ENCODE measurements at places on chromosomes 13 and 19.
A peak's percentile ranks its signal among the peaks of the same experiment; 100 is the strongest.

- DNase-seq: no peak
Measured at GRCh38 chr13:101398191-101398590, 18.1 kb downstream of the NALCN start.

DNA sequence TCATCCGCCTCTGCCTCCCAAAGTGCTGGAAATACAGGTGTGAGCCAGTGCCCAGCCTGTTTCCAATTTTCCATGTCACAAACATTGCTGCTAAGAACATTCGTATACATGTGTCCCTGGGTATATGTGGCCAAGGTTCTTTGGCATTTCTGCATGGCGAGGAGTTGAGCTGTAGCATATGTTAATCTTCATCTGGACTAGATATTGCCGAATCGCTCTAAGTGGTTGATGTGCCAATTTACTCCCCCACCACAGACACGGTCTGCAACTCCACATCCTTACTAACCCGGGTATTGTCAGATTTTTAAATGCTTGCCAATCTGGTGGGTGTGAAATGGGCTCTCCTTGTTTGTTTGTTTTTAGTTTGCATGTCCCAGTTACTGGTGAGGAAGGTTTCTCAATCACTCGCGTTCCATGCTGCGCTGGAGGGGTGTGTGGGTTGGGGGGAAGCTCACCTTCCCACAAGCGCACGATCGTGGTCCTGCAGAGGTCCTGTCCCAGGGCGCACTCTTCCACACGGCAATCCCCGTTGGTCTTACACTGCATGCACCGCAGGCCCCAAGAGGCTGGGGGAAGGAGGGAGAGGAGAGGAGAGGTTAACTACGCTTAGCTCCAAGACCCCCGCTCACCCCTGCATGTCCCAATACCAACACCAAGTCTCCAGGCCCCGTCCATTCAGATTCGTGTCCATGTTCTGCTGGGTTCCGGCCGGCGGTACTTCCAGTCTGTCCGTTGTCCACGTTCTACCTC lies 2.7 kb downstream of the PLAUR start:
- no peak for DNase-seq

DNA sequence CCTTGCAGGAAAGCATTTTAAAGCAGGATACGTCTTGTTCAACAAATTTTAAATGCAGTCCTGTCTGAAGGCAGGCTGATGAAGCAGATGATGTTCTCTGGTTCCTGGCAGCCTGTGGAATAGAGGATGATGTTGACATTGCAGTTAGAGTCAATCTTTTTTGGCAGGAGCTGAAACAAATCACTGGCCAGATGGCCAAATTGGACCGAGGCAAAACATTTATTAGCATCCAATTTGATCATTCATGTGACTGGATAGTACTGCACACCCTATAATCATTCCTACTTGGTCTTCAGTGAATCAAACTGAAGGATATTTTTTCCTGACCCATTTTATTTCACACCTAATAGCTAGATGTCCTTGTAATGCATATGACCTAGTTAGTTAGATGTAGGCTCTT lies 172.2 kb upstream of the SLC10A2 start:
- no peak for DNase-seq

DNA sequence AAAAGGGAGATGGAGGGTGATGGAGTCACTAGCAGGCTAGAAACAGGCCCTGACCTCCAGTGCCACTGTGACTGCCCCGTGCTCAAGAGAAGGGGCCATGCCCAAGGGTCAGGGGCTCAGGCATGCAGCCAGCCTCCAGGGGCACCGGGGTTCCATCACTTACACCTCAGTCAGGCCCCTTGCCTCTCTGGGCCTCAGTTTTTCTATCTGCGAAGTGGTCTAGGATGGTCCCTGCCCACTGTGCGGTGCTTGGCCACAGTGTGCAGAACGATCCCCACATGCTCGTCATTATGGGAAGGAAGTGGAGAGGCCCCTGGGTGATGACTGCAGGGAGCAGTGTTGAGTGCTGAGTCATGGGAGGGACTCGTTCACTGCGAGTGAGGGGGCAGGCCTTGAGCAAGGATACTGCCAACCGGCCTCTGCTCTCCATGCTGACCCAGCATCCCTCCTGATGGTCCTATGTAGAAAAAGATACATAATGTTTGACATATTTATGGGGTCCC lies 23.1 kb downstream of the TMED1 start:
- peak; percentile 86 for DNase-seq

DNA sequence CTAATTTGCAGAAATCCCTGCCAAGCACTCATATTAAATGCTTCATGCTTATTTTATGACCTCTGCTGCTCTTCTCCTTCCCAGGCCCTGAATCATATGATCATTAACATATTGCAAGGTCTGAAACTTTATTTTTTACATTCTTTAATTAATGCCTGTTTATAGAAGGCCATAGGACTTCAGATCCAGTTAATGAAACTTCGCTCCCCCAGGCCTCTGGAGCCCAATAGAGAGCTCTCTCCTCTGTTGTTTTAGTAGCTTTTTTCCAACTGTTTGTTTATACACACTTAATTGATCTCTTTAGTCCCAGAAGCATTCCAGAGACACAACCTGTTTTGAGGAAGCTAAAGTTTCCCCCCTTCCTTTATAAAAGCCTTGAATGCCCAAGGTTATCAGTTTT lies 68.3 kb downstream of the DACH1 start:
- no peak for DNase-seq

GRCh38 chr19:2703691-2704216 lies 1.3 kb upstream of the GNG7 start:
- no peak for DNase-seq

DNA sequence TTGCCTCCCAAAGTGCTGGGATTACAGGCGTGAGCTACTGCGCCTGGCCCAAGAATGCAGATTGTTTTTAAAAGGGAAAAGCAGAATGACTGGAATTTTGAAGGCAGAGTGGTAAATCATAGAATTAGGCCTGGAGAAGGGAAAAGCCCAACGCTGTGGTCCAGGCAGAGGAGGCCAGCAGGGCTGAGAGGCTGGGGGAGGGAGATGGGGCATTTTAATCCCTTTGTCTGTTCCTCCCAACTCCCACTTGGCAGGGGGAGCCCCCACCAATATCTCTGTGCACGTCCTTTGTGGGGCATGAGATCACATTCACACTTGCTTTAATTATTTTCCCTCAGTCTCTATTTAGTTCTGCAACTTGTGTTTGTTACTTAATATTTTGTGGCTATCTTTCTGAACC lies 54.4 kb upstream of the RANBP3 start:
- no peak for DNase-seq

- DNase-seq: no peak
Measured at GRCh38 chr13:40341501-40341900, 324.9 kb downstream of the FOXO1 start.

- no peak for DNase-seq
Measured at GRCh38 chr13:49421391-49421790, 22.5 kb downstream of the CAB39L start.

- no peak for DNase-seq
Measured at GRCh38 chr13:32837973-32838927, 178.0 kb upstream of the KL start.

DNA sequence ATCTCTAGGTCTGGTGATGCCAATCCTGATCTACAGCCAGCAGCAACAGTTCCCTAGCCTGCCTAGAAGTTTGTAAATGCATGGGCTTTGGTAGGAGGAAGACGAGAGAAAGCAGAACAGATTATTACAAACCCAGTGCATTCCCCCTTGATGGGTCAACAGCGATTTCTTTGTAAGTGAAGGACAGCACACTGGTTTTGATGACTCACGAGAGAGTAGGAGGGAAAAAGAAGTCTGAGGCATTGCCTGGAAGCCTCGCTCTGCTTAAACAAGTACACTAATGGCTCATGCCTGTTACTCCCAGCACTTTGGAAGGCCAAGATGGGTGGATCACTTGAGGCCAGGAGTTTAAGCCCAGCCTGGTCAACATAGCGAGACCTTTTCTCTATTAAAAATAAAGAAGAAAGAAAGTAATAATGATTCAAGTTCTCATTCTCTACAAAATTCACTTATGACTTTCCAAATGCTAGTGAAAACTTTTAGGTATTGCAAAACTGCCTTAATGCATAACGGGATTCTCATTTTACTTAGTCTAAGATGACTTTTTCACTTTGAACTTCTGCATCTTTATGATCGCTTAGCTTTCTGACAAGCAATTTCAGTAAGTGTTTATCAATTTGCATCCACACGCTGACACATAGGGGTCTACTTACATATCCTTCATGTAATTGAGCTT lies 47.7 kb upstream of the USPL1 start:
- DNase-seq: peak; percentile 90

DNA sequence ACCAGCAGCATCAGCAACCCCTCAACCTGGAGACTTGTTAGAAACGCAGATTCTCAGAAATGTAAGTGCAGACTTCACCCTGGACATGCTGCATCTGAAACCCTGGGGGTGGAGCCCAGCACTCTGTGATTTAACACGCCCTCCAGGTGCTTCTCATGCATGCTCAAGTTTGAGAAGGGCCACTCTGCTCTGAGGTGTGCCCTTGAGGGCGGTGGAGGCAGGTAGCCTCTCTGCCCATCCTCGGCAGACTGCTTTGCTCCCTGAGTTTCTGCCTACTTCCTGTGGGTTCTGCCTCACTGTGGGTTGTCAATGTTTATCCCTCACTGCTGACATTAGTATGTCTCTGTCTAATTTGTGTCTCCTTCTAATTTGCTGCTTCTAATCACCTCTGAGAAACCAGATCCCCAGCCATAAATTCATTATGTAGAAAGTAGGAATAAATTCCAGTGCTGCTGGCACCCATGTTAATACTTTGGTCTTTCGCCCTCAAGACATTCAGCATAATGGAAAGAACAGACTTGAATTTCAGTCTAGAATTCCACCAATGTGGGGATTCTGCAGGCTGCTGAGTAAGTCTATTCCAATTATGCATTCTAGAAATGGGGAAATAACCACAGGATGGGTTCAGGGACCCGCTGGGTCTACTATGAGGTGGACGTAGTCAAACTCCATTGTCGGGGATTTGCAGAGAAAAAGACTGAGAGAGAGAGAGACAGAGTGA lies 51.3 kb upstream of the CYSLTR2 start:
- no peak for DNase-seq

DNA sequence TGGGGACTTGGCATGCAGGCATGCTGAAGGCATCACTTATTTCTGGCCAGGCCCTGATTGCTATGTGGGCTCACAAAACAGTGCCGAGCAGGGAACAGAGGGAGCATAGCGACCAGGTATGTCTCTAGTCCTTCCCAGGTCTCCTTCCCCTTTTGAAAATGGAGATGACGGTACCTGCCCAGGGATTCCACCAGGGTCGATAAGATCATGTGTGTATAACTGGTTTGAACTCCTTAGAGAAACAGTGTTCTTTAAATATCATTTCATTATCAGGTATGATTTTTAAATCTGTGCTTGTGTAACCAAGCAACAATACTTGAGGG lies 280.6 kb downstream of the FOXO1 start:
- no peak for DNase-seq

GRCh38 chr13:108595436-108596274 lies 33.8 kb upstream of the MYO16 start:
- DNase-seq: no peak

GRCh38 chr19:29831686-29832085 lies 19.9 kb downstream of the CCNE1 start:
- DNase-seq: no peak
